ENCODE measurements at places on chromosomes 3 and 15. TPM values are rescaled to one million over a fixed set of nuclear protein-coding genes. Genes with fewer than 3 reads are reported as not detected.

DNA sequence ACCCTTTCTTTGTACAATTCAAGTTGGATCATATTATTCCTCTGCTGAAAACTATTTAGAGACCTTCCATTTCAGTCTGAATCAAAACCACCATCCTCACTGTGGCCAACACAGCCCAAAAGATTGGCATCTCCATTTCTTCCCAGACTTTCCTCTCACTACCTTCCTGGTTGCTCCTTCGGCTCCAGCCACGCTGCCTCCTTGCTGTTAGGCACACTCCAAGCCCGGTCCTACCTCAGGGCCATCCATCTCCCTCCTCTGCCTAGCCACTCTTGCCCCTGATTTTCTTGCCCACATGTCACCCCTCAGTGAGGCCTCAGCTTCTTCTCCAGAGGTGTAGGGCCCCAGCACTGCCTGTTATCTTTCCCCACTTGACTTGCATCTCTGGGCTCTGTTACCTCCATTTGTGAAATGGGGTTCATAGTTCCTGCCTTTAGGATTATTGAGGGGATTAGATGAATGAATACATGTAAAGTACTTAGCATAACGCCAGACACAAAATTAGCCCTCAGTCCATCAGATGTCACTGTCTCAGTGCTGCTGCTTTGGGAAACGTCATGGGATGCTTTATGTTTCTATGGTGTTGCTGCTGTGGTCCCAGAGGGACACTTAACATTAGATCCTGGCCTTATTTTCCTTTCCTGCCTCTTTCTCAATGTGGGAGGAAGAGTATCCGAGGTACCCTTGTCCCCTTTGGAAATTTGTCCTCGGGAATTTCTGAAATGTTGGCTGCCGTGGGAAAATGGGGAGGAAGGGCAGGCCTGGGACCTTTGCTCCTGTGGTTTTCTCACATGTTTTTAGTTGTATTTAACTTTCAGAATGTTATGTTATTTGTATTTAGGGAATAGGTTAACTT, 31.3 kb downstream of the SNRK start:
- no peak for DNase-seq

GRCh38 chr3:155034786-155035185, 45.3 kb upstream of the MME start:
- no peak for DNase-seq

Gene CASR
- not detected for polyA plus RNA-seq

Gene SCN11A
- polyA plus RNA-seq: not detected

Gene ADAMTS17
- polyA plus RNA-seq: 0.24 TPM
